ENCODE measurements at places on chromosomes 4 and X. TPM values are rescaled to one million over a fixed set of nuclear protein-coding genes. Genes with fewer than 3 reads are reported as not detected.

Gene NEIL3
- 11.7 TPM for total RNA-seq

Gene SCML2
- total RNA-seq: 7.2 TPM

Gene LRBA
- total RNA-seq: 8.3 TPM

Gene MAGEA10
- 0.13 TPM for total RNA-seq

Gene DCAF8L2
- total RNA-seq: not detected

Gene HS3ST1
- total RNA-seq: 0.34 TPM

Gene FRG2
- 0.09 TPM for total RNA-seq

Gene TMSB15C
- 0.07 TPM for total RNA-seq

Gene XPNPEP2
- total RNA-seq: not detected

Gene CXCL11
- total RNA-seq: not detected

Gene EMD
- total RNA-seq: 127 TPM

Gene WDR44
- 11.6 TPM for total RNA-seq

Gene MAGIX
- 1.7 TPM for total RNA-seq

Gene TCEANC
- total RNA-seq: 0.73 TPM

Gene REPS2
- total RNA-seq: 0.32 TPM

Gene SPANXB1
- 1.9 TPM for total RNA-seq

Measured in A549 treated with RU486 at 1 μM for 4 hours (cell line).